ENCODE measurements at places on chromosomes 1 and 21.

- DNase-seq = no peak
Observed at GRCh38 chr1:35852241-35852640, 30.8 kb upstream of the AGO1 start.

DNA sequence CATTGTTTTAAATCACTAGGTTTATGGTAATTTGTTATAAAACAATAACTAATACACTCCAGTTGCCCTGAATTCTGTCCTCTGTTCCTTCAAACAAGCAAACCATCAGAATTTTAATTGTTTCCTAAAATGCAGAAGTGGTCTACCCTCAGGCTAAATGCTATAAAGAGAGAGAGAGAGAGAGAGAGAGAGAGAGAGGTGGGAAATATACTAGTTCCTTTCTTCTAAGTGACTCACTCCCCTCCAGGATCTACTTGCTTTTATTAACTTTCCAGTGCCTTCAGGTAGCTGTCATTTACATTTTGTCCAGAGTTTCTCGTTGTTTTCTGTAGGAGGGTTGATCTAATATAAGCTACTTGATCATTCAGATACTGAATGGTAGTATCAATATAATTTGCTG, 26.4 kb downstream of the LRRC53 start:
- DNase-seq = no peak

GRCh38 chr1:166490437-166490991, 323.7 kb upstream of the FAM78B start:
- DNase-seq = no peak

DNA sequence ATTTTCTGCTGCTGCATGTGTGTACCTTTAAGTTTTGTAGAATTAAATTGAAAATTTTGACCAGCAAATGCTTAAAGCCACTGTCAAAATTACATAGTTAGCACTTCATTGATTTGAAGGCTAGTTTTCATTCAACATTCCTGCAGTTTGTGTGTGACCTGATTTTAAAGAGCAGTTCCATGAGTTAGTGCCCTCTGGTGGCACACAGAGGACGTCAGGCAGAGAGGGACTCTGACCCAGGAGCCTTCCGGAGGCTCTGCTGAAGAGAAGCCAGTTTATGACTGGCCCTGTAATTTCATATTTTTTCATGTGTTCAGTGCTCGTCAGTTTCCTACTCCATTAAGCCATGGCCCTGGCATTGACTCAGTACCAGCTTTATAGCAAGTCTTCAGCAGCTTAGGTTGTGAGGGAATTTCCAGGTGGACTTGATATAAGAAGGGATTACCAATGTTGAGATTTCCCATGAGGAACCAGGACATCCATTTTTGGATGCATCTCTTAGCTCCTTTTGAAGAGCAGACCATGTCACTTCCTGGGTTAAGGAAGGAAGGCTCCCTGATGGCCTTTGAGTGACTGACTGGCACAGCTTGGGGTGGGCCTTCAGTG, 104.7 kb downstream of the CAMTA1 start:
- DNase-seq = peak; percentile 59

- DNase-seq = no peak
Observed at GRCh38 chr1:234315091-234315541, 58.1 kb upstream of the COA6 start.

- DNase-seq = no peak
Observed at GRCh38 chr1:225875044-225875815, 7.0 kb downstream of the TMEM63A start.

- DNase-seq = no peak
Observed at GRCh38 chr21:14736672-14737071, 190.6 kb upstream of the SAMSN1 start.

- DNase-seq = no peak
Observed at GRCh38 chr1:74502432-74502831, 10.0 kb downstream of the LRRC53 start.

DNA sequence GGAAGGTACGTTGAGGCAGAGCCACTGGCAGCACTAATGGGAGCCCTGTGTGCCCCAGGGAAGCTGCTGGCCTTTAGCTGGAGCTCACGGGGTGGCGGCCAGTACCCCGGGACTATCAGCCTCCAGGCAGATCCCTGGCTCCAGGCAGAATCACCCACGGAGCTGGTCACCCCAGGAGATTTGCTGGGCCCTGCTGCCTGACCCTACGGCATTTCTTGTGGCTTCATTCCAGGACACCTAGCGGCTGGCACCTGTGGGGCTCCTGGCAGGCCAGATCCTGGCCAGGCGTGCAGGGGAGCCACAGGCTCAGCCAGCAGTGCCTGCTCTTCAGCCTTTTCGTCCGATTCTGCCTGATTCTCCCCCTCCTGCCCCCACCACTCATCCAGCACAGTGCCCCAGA, 7.1 kb downstream of the PADI1 start:
- no peak for DNase-seq

DNA sequence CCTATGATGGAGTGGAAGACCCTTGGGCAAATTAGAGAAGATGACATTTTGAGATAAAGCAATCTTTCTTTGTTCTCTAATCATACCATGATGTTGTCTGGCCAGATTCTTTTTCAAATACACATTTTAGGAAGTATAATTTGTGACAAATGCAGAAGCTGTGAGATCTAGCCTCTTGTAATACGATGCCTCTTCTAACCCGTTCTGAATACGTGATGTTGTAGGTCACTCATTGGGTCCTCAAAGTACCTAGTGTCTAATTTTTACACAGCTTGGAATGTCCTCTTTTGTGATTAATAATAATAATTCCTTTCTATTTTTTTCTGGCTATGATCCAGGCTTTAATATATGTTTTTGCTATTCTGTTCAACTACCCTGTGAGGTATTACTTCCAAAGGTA, 502.7 kb downstream of the NUF2 start:
- no peak for DNase-seq

GRCh38 chr1:54013393-54014008, 4.5 kb downstream of the LDLRAD1 start:
- no peak for DNase-seq

- no peak for DNase-seq
Observed at GRCh38 chr1:1827089-1827848, 49.0 kb upstream of the NADK start.

DNA sequence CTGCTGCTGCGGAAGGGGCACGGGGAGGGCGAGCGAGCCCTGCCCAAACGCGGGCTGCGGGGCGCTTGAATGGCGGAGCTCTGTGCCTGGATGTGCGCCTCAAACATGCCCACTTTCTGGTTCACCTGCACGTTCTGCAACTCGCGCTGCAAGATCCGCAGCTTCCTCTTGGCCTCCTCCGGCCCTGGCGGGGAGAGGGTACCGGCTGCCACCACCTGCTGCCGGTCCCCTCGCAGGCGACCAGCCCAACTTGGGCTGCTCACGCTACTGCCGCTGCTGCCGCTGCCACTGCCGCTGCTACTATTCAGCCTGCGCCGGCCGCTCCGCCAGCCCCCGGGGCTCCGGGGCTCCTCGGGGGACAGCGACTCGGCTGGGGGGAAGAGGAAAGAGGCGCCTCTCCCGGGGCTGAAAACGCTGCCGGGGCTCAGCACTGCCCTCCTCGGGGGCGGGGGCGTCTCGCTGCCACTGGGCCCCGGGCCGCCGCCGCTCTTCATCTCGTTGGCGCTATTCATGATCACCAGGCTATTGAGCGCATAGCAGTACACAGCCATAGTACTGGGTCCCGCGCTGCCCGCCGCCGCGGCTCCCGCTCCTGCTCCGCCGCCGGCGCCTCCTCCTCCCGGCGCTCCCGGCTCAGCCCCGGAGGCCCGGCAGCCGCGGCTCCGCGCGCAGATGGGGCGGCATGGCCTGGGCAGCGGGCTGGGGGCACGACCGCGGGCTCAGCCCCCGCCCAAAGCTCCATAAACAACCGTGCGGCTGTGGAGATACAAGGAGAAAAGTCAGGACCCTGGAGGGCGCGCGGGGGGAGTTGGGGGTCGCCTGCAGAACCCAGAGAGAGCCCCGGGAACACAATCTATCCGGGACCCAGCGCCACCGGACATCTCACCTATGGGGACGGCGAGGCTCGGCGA, 1.9 kb downstream of the ITPKB start:
- DNase-seq = peak; percentile 69

- no peak for DNase-seq
Observed at GRCh38 chr21:45017039-45017960, 57.1 kb upstream of the ADARB1 start.

GRCh38 chr1:7930645-7931445, 9.8 kb downstream of the TNFRSF9 start:
- DNase-seq = no peak

- no peak for DNase-seq
Observed at GRCh38 chr1:84253891-84254290, 47.6 kb upstream of the SAMD13 start.

DNA sequence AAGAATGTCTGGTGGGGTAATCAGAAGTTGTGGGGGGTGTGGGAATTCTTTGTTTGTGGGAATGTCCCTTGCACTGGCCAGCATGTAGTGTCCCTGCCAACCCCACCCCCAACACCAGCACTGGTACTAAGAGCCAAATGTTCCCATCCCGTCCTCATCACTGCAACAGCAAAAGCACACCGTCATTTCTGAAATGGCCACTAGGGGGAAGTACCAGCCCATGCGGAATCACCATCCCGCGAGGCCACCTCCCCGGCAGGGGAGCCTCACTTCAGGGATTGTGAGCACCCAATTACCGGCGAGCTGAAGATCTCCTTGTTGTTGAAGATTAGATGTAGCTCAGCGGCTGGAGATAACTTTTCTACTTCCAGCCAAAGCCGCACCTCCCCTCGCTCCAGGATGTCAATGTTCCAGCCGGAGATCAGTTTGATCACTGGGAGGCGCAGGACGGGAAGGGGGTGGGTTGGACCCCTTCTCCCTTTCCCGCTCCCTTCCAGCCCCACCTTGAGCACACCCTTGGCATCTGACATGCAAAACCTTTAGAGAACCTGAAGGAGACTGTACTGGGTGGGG, 41.0 kb downstream of the MYOM3 start:
- peak; percentile 84 for DNase-seq

DNA sequence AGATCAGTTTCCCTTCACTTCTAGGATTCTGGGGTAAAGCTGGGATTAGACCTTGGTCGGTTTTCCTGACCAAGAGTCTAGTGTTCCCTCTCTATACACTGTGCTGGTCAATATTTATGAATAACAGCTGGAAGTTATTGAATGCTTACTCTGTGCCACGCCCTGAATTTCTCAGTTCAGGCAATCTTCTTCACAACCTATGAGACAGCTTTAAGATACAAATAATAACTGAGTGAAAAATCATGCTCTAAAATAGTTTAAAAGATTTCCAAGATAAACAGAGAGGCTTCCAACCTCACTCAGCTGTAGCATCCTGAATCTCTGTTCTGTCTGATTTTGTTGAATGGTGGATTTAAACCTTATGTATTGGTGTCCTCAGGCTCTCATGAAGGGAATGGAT, 72.2 kb downstream of the GNG12 start:
- no peak for DNase-seq

GRCh38 chr21:35002879-35003722, 46.0 kb downstream of the RUNX1 start:
- DNase-seq = no peak

DNA sequence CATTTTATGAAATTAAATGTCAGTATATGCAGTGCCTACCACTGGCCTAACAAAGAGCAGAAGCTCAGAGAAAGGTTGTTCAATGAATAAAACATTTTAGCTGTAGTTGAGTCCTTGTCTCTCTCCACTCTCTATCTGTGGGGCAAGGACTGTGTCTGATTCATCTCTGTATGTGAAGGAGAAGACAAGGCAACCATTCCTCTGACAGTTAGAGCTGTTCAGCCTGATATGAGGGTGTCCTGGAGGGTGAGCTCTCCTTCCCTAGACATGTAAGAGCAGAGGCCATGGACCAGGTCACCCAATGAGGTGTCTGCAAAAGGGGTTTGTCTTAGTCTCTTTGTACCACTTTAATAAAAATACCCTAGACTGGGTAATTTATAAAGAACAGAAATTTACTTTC, 4.5 kb upstream of the PDZK1IP1 start:
- no peak for DNase-seq

GRCh38 chr21:33943293-33943692, 27.7 kb upstream of the ATP5PO start:
- no peak for DNase-seq

DNA sequence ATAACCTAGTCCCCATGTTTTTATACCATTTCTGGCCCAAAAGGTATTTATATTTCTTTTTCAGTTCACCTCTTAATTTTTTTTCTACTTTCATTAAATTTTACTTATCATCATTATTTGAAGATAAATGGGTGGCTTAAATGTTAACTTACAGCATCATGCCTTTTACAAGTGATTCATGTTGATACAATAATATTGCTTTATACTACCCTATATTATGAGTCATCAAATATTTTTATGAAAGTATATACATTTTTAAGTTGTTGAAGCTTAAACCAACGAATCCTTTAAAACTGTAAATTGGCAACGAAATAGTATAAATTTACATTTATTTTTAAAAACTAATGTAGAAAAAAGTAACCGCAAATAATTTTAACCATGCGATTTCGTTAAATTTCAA, 207.9 kb downstream of the DPYD start:
- DNase-seq = no peak

DNA sequence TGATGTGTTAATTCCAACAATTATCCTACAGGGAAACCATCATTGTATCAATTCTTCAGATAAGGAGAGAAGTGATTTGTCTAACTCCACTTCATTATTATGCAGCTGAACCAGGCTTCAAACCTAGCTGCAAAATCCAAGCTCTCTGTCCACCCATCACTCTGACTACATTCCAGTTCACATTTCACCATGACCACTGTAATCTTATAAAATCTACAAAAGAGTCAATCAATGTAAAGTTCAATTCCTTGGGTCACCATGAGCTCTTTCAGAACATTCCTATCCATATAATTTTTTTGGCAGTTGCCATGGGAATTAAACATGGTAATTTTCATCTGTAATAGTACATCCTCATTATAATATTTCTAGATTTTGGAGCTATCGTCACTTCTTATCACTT, 100.9 kb downstream of the PLPPR5 start:
- no peak for DNase-seq

GRCh38 chr1:156115514-156116374, 1.2 kb downstream of the LMNA start:
- DNase-seq = no peak

- DNase-seq = no peak
Observed at GRCh38 chr1:239387304-239388158, 1.2 kb downstream of the CHRM3 start.

GRCh38 chr1:230215529-230215928, 148.5 kb downstream of the GALNT2 start:
- DNase-seq = no peak

GRCh38 chr1:43512133-43512532, 18.6 kb upstream of the PTPRF start:
- no peak for DNase-seq

GRCh38 chr1:240391660-240392260, 220.2 kb downstream of the GREM2 start:
- DNase-seq = no peak

DNA sequence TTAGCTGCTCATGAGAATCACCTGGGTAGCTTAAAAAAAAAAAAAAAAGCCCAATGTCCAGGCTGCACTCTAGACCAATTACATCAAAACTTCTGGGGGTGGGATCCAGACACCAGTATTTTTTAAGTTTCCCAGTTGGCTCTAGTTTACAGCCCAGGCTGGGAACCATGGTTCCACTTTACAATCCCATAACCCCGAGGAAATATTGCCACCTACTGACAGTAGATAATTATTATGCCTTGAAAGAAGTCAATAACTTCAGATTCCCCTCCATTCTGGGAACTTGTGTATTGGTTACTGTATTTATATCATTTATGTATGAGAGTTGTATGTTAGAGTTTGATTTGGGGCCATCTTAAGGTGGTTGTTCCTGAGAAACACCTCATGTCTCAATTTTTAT, 100.2 kb downstream of the SPATA46 start:
- no peak for DNase-seq
